Neural crest cell (in vitro differentiated cells): ENCODE measurements at places on chromosomes 11 and 22. TPM values are rescaled to one million over a fixed set of nuclear protein-coding genes. Genes with fewer than 3 reads are reported as not detected.

Gene RAB3IL1
- 1.0 and 3.4 TPM in 2 replicates for total RNA-seq

Gene MS4A2
- not detected in 2 replicates for total RNA-seq

Gene VPREB1
- total RNA-seq = not detected in 2 replicates

Gene SERPIND1
- total RNA-seq = not detected in 2 replicates

Gene ARL2
- 112 and 117 TPM in 2 replicates for total RNA-seq

Gene LMO2
- 0.49 TPM in 1 of 2 replicates, not detected in the other for total RNA-seq

GRCh38 chr11:118896921-118897591 lies 13.4 kb downstream of the CXCR5 start:
- peak overlapping the region; percentile 90 for H3K27ac ChIP-seq
- H3K4me1 ChIP-seq = peaks cover 23% of the 10 kb centered on the region
- H3K27me3 ChIP-seq = peaks cover 2% of the 10 kb centered on the region
- H3K36me3 ChIP-seq = no peaks in the 10 kb centered on the region

GRCh38 chr22:37281195-37281594 lies 1.1 kb upstream of the CYTH4 start:
- no peak for DNase-seq
- H3K4me1 ChIP-seq = peaks cover 25% of the 10 kb centered on the region
- no peak overlapping the region for H3K27ac ChIP-seq
- H3K4me3 ChIP-seq = no peak overlapping the region

DNA sequence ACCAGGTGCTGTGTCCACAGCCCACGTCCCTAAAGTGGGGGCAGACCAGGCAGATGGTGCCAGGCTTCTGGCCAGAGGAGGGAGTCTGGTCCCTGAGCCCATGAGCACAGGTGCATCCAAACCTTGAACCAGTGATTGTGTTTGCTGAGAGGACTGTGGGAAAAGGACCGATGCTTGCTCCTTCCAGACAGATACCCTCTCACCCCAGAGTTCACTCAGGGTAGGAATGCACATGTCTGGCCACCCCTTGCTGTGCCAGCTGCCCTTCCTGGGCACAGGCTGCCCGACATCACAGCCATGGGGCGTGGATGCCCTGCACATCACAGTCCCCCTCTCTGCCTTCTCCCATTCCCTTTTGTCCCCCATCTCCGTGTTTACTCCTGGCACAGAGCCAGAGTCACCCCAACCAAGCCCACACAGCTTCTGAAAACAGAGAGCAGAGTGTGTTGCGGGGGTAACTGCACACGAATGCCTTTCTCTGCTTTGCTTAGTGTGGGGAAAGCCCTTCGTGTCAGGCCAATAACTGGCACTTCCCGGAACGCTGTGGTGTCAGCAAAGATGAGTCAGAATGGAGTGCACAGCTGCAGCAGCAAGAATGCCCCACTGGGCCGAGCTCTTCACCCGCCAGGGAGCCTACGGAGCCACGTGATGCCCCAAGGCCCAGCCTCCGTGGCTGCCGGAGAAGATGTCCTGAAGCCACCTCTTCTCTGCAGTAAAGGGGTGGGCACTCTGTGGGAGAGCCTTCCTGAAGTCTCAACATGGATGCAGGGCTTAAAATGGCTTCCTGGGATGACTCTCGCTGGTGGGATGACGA lies 7.6 kb downstream of the CARS1 start:
- DNase-seq = no peak
- no peaks in the 10 kb centered on the region for H3K36me3 ChIP-seq
- H3K4me1 ChIP-seq = peaks cover 28% of the 10 kb centered on the region
- peak overlapping the region; percentile 30 for H3K27ac ChIP-seq
- no peaks in the 10 kb centered on the region for H3K27me3 ChIP-seq
- no peak overlapping the region for H3K4me3 ChIP-seq

- peaks cover 5% of the 10 kb centered on the region for H3K4me1 ChIP-seq
- H3K4me3 ChIP-seq = no peak overlapping the region
These were observed 220.1 kb upstream of the CNTN5 start for GRCh38 chr11:98800696-98801095.

GRCh38 chr11:77309401-77310085 lies 8.1 kb upstream of the GDPD4 start:
- no peak overlapping the region for H3K27ac ChIP-seq
- DNase-seq = no peak
- no peaks in the 10 kb centered on the region for H3K4me1 ChIP-seq
- H3K4me3 ChIP-seq = no peak overlapping the region
- no peaks in the 10 kb centered on the region for H3K27me3 ChIP-seq

DNA sequence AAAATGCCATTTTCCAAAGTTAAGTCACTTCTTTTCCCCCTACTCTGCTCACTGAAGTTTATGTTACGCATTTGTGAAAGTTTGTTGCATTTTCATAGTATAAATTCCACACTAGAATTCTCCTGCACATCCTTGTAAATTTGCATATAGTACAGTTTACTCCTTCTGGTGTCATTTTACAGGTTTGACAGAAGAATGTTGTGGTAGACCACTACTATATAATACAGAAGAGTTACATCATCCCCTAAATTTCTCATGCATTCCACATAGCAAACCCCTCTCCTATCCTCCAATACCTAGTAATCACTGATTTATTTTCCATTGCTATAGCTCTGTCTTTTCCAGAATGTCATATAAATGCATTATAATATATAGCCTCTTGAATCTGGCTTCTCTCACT lies 64.5 kb downstream of the CCDC73 start:
- peaks cover 11% of the 10 kb centered on the region for H3K27me3 ChIP-seq
- H3K4me3 ChIP-seq = no peak overlapping the region

- no peaks in the 10 kb centered on the region for H3K27me3 ChIP-seq
- no peak overlapping the region for H3K27ac ChIP-seq
- no peaks in the 10 kb centered on the region for H3K36me3 ChIP-seq
- H3K4me1 ChIP-seq = no peaks in the 10 kb centered on the region
These were observed 84.0 kb upstream of the CTSC start for GRCh38 chr11:88421530-88421929.

GRCh38 chr11:104120493-104121137 lies 43.3 kb downstream of the PDGFD start:
- no peaks in the 10 kb centered on the region for H3K27me3 ChIP-seq
- peaks cover 36% of the 10 kb centered on the region for H3K4me1 ChIP-seq
- peak overlapping the region; percentile 7 for H3K27ac ChIP-seq
- no peak for DNase-seq
- peaks cover 3% of the 10 kb centered on the region for H3K36me3 ChIP-seq

- H3K4me1 ChIP-seq = peaks cover 30% of the 10 kb centered on the region
- H3K36me3 ChIP-seq = no peaks in the 10 kb centered on the region
- no peaks in the 10 kb centered on the region for H3K27me3 ChIP-seq
- peak overlapping the region; percentile 95 for H3K4me3 ChIP-seq
- peak overlapping the region; percentile 91 for H3K27ac ChIP-seq
These were observed 585 bp downstream of the THYN1 start for GRCh38 chr11:134252346-134253187.

GRCh38 chr11:107789767-107790166 lies 68.8 kb downstream of the SLC35F2 start:
- no peak overlapping the region for H3K27ac ChIP-seq
- H3K4me3 ChIP-seq = no peak overlapping the region
- peaks cover 5% of the 10 kb centered on the region for H3K36me3 ChIP-seq
- no peak for DNase-seq

GRCh38 chr22:31122532-31123291 lies at the start of gene INPP5J:
Gene INPP5J (plus strand): TSS chr22:31122966. CDS start chr22:31123015, 49 bp downstream.
- no peaks in the 10 kb centered on the region for H3K36me3 ChIP-seq
- peak within 1 kb of the TSS; percentile 57 for H3K4me3 ChIP-seq
- H3K27ac ChIP-seq = peak within 1 kb of the TSS; percentile 60
- DNase-seq = peak; percentile 41

DNA sequence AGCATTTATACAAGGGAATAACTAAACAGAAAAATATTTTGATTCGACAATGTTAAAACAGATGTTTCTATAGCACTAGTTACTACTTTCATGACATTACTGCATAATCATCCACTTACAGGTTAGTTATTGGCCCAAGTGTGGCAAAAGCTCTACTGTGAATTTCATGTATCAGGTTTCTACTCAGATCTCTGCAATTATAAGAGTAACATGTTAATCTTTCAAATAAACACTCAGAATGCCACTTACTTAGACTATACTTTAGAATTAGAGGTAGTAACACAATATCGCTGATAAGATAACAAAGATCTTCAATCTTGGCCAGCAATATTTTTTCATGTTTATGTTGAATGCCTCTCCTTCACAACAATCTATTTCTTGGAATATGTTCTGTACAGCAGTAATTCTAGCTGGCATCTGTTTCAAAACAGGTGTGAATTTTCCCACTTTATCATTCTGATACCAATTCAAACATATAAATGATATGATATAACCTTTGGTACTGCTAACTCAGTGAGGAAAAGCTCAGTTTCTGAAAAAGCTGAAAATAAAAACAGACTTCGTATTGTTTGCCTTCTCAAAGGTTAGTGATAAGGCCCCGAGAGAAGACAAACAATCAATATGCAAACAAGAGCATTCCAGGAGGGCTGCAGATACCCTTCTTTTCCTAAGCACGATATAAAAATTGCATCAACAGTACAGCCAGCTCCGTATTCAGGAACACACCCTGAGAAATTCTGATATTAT lies 11.0 kb upstream of the CCDC34 start:
- no peaks in the 10 kb centered on the region for H3K4me1 ChIP-seq
- H3K4me3 ChIP-seq = no peak overlapping the region
- no peaks in the 10 kb centered on the region for H3K27me3 ChIP-seq
- H3K27ac ChIP-seq = no peak overlapping the region
- no peak for DNase-seq

- H3K36me3 ChIP-seq = no peaks in the 10 kb centered on the region
- H3K4me3 ChIP-seq = no peak overlapping the region
- H3K27me3 ChIP-seq = peaks cover 74% of the 10 kb centered on the region
- H3K27ac ChIP-seq = no peak overlapping the region
- DNase-seq = no peak
These were observed 59.7 kb downstream of the FAM83F start for GRCh38 chr22:40054486-40054885.
